Cardiac septum (tissue), 1 donor: ENCODE measurements at places on chromosomes 12 and 14.

- no peak for DNase-seq
Measured at GRCh38 chr12:570921-571794, 92.1 kb downstream of the NINJ2 start.

DNA sequence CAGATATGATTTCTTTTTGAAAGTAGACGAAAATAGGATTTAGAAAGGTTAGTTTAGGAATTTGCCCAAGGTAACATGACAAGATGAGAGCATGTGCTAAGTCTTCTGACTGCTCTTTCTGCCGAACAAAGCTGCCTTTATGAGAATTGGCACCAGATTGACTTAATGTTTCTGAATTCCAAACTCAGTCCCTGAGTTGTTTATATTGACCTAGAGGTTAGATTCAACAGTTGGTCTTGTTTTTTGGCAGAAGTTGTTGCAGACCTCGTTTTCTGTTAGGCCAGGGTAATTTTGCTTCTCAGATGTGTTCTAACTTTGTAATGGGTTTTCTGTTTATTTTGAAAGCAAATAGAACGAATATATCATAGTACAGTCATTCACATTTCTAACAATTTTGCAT, 61.5 kb upstream of the LRTM2 start:
- no peak for DNase-seq

GRCh38 chr12:77603946-77604345, 226.7 kb upstream of the NAV3 start:
- no peak for DNase-seq

DNA sequence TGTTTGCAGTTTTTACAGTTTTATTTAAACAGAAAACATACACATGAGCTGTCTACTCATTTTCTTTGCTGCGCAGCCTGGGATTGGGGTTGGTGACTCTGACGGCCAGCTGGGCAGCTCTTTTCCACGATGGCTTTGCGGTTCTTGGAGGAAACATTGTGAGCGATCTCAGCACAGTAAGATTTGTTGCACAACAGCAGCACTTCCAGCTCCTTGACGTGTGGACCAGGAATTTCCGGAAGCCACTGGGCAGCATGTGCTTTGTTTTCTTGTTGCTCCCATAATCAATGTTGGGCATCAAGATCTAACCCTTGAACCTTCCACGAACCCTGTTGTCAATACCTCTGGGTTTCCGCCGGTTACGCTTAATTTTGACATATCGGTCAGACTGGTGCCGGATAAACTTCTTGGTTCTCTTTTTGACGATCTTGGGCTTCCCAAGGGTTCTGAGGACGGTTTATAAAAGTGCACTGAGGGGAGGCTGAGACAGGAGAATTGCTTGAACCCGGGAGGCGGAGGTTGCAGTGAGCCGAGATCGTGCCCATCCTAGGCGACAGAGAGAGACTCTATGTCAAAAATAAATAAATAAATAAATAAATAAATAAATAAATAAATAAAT, 21.8 kb downstream of the FKBP11 start:
- DNase-seq: no peak

DNA sequence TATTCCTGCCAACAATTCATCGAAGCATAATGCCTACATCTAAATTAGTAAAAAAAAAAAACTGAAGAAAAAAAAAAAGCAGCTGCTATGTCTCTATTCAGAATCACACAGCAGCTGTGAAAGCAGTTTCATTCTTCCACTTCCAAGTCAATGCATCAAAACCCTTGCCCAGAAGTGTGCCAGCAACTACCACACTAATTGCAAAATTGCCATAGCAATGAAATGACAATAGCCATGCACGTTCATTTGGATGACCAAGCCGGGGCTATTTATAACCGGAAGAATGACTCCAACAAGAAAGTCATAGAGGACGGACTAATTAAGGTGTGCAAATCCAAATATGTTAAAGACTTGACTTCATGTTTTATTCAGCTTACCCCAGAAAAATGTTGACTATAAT, 42.5 kb downstream of the SLC2A13 start:
- no peak for DNase-seq

DNA sequence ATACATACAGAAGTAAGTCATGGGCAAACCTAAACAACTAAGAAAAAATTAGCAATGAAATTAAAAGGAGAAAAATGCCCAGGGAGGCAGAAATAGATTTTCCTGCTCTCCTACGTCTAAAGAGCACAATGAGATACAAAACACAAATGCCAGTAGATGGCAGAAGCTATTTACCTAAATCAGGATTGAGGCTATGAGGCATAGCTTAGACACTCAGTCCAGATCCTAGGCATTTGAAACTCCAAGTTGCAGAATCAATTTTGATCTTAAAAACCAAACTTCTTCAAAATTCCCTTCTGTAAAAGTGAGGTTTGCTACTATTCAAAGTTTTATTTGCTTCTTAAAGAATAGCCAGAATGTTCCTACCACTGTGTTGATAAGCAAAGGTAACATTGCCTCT, 368.6 kb downstream of the DAD1 start:
- DNase-seq: no peak

DNA sequence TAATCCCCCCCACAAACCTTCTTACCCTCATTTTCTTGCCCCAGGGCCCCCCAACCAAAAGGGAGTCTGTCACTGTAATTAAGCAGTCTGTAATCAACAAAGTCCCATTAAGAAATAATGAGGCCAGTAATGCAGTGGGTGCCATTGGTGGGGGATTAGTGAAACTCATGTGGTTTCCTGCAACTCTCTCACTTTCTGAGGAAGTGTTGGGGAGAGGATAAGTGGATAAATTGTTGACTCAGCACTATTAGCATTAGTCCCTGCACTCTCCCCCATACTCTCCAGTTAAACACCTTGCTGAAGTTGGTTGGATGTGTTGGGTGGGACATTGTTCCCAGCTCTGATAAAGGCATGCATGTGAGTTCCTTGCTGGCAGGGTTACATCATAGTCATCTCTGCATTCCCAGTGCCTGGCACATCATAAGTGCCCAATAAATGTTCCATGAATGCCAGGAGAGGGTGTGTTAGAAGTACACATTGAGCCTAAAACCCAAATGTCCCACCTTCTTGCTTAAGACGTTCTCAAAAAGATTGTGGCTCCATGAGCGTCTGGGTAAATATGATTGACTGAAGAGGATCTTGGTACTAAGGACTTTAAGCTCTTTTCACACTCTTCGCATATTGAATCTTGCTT, 45.8 kb upstream of the HOXC13 start:
- no peak for DNase-seq

- no peak for DNase-seq
Measured at GRCh38 chr12:106918746-106919145, 37.0 kb upstream of the TMEM263 start.

DNA sequence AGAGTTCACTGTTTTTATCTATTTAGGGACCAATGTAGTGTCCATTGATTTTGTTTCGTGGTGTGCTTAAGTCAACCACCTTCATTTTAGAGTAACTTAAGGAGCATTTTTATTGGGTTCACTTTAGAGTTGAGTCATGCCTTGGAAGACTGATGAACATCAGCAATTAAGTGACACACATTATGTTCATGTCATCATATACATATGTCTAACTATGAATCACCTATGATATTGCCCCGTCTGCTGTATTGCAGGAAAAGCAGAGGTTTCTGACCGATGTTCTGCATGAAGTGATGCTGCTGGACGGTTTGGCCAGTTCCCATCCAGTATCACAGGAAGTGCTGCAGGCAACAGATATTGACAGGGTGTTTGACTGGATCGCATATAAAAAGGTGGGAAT, 227.1 kb downstream of the TRHDE start:
- no peak for DNase-seq

DNA sequence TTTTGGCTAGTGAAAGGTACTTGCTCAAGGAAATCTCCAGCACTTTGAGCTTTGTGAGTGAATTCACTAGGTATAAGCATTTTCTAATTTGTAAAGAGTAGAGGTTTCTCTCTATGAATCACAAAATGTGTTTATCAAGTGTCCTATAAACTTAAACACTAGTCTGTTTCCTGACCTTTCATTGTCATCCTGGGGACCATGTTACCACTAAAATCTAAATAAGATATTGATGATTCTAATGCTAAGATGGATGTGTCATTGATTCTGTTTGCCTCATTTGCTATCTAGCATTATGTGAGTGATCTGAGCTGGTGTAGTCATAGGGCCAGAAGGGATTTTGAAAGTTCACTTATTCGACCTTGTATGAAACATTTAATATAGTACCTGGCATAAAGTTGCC, 80.4 kb upstream of the DNM1L start:
- no peak for DNase-seq

GRCh38 chr14:95920769-95921438, 44.3 kb downstream of the TUNAR start:
- DNase-seq: no peak
